ENCODE measurements at places on chromosomes 11 and 22.

- DNase-seq: no peak
These were observed 30.4 kb upstream of the CREB3L1 start for GRCh38 chr11:46247090-46247489.

- peak; percentile 82 for DNase-seq
These were observed 73.4 kb upstream of the CD44 start for GRCh38 chr11:35065566-35065965.

GRCh38 chr11:69531717-69532088 is 50.2 kb downstream of the LINC01488 start:
- DNase-seq: no peak

GRCh38 chr11:1436468-1437039 is 46.8 kb downstream of the BRSK2 start:
- no peak for DNase-seq

- no peak for DNase-seq
These were observed 63.0 kb upstream of the FGF3 start for GRCh38 chr11:69882270-69882608.

DNA sequence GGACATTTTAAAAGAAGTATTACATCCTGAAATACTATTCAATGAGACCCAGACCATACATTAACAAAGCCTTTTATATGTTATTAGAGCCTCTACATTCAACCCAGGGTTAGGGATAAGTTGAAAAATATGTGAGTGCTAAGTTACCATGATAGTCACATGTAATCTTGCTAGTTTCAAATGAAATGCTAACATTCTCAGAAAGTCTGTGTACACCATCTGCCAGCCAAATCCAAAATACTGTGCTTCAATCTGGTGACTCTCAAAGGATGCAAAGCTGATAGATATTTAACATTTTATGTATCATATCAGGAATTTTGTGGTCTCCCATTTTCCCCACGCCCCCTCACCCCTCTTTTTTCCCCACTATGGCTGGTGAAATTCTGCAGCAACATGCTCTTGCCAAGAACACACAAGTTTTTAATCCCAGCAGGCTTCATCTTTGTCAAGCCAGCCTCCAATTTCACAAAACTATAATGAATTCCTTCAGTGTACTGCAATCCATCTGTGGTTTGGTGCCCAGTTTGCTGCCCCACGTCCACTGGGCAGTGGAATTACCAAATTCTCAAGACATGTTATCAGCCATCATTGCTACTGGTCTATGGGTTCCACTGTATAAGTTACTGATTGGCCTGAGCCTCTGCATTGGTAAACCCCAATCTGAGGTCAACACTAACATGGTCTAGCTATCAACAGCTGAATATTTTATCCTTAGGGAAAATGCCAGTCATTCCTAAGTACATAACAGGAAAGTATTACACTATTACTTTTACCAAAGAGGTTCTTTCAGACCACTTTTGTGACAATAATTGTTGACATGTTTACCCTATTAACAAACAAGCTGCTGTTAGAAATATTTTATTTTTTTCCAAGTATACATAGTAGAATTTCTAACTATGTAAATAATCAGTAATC is 1.5 kb upstream of the PICALM start:
- no peak for DNase-seq

GRCh38 chr11:97364047-97364446 is 974.2 kb downstream of the JRKL start:
- peak; percentile 12 for DNase-seq
